ENCODE measurements at places on chromosomes 16 and 17. TPM values are rescaled to one million over a fixed set of nuclear protein-coding genes. Genes with fewer than 3 reads are reported as not detected.

DNA sequence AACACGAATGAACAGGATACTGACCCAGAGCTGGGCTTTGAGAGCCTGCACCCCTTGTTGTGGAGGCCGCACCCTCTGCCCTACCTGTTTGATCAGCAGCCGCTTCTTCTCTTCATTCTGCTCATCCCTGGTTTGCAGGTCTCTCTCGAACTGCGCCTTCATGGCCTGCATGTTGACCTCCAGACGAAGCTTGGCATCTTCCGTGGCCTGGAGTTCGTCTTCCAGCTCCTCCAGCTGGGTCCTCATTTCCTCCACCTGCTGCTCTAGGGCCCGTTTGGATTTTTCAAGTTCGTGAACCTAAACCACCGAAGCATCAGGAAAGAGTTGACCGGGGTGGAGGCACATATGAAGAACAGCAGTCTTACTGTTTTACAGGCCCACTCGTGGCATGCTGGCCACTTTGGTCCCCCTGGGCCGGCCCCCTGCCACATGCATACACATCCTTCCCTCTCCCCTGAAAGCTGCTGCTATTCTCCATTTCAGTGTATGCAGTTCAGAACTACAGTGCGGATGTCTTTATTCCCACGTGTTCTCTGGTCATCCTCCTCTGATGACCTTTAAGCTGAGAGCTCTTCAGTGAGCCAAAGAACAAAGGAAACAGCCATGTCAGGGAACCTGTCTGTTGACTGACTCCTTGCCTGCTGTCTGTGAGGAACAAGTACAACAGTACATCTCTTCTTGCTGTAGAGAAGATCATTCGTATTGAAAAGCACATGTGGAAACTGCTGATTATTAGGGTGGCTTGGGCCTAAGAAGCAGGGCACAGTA lies 54.8 kb downstream of the NDEL1 start:
- no peak for DNase-seq

- DNase-seq, result peak; percentile 58
Observed at GRCh38 chr17:82212331-82213250, at the start of gene CCDC57. Gene CCDC57, minus strand, starts transcription at chr17:82212842. Its CDS starts 10,898 bp downstream, at chr17:82201944.

Gene TP53TG3B
- total RNA-seq, result not detected

- no peak for DNase-seq
Observed at GRCh38 chr17:44602390-44602789, 45.1 kb downstream of the FZD2 start.

Gene TAT
- 0.17 TPM for total RNA-seq

Gene KIF2B
- total RNA-seq, result 4.8 TPM

Gene ACE
- total RNA-seq, result 42.8 TPM

GRCh38 chr17:65896889-65897288 lies 295.0 kb downstream of the CEP112 start:
- no peak for DNase-seq

DNA sequence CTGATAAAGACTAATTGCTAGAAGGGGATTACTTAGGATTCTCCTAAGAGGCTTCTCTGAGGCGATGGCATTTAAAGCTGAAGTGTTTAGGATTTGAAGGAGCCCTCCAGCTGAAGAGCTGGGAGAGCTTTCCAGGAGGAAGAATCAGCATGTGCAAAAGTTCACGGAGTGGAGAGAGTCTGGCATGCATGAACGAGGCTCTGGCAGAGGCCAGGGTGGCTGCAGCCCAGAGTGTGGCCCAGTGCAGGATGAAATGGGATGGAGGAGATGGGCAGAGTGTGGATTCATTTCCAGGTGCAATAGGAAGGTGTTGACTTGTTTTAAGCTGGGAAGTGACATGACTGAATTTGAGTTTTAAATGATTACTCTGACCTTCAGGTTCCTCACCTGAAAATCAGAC lies 249.0 kb upstream of the CCL2 start:
- no peak for DNase-seq

- DNase-seq, result no peak
Observed at GRCh38 chr16:1876468-1876867, 4.5 kb upstream of the MEIOB start.

DNA sequence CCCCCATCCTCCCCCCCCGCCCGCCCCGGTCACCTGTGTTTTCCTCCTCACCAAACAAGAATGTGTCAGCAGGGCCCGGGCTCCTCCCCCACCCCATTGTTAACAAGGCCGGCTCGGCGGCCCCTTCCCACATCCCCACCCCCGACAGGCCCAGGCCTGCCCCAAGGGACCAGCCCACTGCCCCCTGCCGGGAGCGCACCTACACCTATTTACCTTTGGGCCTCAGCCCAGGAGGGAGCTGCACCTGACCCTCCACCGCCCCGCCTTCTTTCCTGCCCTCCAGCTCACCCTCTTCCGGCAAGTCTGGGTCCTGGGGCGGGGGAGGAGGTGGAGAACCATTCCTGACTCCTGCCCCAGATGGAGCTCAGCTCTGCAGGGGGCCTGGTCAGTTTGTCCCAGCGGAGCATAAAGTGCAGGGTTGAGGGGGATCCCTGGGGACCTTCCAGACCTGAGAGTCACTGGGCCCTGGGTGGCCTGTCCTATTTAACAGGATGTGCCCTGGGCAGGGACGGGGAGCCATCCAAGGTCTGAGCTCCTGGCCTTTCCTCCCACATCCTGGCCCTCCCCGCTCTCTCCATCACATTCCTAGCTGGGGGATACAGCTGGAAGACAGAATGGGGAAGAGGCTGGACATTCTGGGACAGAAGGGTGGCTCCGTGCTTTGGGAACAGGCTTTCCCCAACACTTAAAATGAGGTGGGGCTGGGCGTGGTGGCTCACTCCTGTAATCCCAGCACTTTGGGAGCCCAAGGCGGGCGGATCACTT lies 8.3 kb downstream of the FOXJ1 start:
- peak; percentile 79 for DNase-seq

DNA sequence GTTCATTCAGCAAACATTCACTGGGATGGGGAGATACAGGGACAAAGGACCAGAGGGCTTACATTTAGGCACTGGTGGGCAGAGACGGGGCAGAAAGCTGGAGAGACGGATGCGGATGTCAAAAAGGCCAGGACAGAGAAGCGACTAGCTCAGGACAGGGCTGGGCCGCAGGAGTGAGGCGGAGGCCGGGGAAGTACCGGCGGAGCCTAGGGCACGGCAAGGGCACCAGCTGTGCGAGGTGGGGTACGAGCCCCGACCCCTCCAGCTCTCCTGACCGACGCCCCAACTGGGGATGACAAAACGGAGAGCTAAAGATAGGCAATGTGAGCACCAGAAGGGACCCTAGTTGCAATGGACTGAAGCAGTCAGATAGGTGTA lies 3.9 kb upstream of the SGCA start:
- no peak for DNase-seq

GRCh38 chr17:77924757-77925336 lies 33.7 kb upstream of the TNRC6C start:
- no peak for DNase-seq

Gene AANAT
- total RNA-seq, result not detected

- DNase-seq, result no peak
Observed at GRCh38 chr17:41026715-41027471, at the start of gene KRTAP1-5. Gene KRTAP1-5, minus strand, starts transcription at chr17:41027208. Its CDS starts 53 bp downstream, at chr17:41027155.

DNA sequence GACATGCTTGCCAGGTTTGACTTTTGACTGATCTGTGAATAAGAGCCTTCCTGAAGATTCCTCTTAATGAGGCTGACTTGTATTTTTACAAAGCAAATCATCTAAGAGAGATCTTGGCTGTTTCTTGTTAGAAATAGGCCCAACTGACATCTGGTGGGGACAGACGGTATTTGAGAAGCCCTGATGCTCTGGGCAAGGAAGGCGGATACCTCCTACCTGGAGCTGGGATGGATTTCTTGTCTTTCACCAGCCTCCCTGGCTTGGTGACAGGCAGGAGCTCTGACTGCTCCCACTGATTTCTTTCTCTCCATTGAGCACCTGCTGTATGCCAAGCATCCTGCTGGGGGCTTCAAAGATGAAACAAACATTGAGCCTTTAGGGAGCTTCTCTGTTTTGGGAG lies 40.4 kb downstream of the AKAP1 start:
- no peak for DNase-seq

DNA sequence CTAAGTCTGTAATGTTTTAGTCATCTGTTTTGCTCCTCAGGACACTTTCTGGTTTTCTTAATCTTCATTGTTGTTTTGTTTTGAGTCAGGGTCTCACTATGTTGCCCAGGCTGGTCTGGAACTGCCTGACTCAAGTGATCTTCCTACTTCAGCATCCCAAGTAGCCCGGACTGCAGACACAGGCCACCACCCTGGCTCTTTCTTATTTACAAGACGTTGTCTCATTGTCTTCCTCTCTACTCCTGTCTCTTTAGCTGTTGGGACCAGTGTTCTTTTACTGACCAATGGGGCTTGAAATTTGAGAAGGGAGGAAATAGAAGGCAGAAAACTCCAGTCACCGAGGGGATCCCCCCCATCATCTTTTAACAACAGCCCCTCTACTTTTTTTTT lies 1.2 kb downstream of the SCPEP1 start:
- no peak for DNase-seq

DNA sequence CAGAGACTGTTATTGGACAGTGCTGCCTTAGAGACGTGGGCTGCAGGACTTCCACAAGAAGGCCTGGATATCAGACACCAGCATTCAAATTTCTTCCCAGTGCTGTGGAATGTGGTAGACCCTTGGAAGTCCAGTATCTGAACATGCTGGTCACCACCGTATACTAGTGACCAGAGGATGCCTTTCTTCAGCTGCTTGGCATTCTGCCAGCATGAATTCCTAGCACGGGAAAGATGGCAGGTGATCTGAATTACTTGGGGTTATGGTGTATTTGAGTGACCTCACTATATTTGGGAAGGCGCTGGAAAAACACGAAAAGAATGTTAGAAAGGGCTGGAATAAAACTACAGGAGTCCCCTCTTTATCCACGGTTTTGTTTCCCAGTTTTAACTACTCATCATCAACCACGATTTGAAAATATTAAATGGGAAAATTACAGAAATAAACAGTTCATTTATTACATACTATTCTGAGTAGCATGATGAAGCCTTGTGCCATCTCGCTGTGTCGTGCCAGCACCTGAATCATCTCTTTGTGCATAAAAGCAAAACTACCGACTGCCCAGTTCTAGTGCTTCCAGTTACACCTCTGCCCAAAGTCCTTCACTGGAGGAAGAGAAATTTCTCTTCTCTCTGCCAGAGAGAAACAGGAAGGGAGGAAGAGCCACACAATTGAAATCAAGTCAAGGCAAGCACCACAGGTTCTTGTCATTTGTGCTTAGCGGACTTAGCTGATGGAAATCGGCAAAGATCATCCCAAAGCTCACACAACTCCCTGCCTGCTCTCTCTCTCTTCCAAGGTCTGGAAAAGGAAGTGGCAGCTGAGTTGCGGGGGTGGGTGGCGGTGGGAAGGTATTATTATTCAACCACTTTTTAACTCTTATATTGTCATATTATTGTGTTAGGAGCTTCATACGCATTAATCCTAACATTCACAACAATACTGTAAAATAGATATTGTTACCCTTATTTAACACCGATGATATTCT lies 1.4 kb upstream of the CHST4 start:
- DNase-seq, result no peak

Gene PIRT
- not detected for total RNA-seq

DNA sequence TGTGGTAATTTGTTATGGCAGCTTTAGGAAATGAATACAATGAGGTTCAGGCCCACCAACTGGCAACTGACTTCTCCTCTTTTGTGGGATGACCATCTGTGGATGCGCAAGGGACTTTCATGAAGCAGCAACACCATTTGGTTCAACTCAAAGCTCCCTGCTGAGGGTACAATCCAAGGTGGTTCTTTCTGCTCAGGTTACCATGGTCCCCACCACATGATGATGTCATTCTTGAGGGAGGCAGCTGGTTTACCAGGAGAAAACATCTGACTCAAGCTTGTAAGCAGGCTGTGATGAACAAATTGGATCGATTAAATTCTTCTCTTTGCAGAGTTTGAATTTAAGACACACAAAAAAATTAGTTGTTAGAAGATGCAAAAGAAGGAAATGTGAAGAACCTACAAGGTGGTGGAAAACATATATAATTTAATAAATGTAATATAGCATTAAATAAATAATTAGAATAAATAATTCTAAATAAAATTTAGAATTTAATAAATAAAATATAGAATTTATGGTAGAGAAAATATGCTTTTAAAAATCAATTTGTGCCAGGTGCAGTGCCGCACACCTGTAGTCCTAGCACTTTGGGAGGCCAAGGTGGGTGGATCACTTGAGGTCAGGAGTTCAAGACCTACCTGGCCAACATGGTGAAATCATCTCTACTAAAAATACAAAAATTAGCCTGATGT lies 67.6 kb upstream of the ANKFN1 start:
- DNase-seq, result no peak

DNA sequence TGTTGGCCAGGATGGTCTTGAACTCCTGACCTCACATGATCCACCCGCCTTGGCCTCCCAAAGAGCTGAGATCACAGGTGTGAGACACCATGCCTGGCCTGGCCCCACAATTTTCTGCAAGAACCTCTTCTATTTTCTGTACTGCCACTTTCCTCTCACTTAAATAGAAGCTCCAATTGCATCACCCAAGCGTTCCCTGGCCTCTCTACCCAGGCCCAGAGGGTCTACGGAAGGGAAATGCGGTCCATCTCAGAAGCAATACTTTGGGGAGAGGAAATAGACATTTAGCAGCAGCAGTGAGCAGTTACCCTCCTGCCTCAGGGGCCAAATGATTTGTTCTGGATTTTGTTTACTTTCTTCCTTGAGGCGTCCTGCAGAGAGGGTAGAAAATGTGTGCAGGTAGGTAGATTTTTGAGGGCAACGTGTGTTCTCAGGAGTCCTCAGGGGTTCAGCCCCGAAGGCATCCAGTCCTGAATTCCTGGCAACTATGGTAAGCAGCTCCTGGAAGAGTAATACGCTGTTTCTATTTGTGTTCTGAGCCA lies 11.0 kb downstream of the SLC6A4 start:
- DNase-seq, result no peak
